ENCODE measurements at places on chromosomes 2 and 18.

DNA sequence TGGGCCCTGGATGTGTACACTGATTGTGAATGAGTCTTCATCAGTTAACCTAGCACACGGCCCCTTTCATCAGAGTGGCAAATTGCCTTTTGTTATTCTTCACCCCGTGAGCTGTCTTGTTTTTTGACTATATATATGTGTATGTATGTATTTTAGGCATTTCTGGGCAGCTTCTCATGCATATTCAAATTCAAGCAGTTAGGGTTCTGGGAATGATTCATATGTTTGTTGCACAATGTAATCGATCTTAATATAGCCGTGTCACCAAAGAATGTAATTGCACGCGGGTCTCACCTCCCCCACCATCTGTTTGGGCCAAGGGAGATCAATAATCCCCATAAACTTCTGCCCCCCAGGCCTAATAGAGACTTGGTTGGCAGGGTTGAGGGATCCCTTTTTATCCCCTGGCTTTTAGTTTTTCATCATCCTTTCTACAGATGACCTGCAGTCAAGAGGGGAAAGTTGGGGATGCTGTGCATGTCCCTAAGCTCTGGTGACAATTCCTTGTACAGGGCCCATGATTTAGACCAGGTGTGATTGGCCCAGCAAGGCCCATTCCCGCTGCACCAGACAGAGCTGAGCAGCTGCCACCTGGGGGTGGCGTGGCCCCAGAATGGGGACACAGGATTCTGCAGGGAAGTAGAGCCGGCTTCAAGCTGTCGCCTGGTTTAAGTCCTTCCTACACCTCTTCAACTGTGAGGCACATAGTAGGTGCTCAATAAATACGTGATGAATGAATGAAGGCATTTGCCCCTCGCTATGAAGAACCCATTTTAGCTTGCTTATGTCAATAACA lies 19.2 kb downstream of the KCNF1 start:
- no peak for DNase-seq

GRCh38 chr2:211822686-211823335 lies 715.8 kb downstream of the ERBB4 start:
- no peak for DNase-seq

DNA sequence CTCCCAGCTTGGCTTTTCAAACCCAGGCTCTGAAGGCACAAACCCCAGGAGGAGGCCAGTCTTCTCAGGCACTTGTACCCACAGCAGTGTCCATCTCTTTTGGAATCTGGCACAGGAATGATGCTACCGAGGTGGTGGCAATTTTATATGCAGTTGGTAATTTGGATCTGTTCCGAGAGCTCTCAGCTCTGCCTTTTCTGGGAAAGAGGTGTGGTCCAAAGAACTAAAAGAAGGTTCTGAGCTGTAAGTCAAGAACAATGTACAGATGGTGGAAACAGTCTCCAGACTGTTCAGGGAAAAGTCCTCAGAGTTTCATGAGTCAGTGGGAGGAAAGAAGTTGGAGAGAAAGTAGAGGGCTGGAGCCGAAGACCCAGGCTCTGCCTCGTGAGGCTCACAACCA lies 353.4 kb downstream of the TGIF1 start:
- DNase-seq, result no peak

DNA sequence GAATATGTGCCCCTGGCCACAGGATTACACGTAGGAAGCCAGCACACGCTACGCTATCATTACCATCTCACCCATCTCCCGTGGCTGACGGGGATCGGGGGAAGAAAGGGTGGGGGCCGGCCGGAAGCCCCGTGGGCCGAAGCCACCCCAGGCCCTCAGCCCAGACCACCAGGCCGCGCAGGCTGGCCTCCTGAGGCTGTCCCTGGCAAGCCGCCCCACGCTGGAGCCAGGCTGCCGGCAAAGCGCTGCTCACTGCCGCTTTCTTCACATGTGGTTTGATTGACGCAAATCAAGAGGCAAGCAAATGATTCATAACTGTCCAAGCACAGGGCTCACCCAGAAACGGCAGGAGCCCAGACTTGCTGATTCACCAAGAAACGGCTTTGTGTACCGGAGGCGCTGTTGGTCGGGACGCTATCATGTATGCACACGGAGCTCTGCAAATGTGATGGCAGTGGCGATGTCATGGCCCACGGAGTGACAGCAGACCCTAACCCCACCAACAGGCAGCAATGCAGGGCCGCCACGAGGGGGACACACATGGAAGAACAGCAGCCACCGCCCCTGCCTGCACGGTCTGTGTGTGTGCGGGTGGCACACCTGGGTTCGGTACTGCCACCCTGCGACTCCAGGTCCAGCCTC lies 125.7 kb downstream of the HDAC4 start:
- DNase-seq, result peak; percentile 78

DNA sequence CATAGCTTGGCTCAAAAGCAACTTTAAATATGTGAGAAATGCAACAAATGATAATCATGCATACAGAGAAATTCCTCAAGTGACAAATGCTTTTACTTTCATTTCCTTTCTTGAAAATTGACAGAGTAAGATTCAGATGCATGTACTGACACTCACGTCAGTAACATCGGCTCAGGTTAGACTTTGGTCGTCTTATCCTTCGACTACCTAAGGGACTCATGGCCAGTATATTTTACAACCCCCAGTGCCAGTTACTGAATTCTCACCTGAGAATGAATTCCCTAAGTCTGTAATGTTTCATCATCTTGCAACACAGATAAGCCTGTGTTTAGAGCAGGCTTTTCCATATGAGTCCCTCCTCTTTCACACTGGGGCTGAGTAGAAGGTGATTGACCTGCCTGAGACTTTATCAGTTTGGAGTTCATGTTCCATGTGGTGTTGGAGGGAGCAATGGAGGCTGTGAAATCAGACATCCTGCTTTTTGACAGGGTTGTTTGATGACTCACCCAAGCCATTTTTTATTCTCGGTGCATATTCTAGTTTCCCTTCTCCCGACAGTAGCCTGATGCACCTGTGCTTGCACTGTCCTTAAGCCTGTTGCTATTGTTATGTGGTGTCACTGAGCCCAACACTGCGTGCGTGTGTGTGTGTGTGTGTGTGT lies 30.5 kb upstream of the ATP8B1 start:
- DNase-seq, result no peak

- no peak for DNase-seq
Measured at GRCh38 chr2:26162963-26163362, 9.9 kb upstream of the GAREM2 start.

DNA sequence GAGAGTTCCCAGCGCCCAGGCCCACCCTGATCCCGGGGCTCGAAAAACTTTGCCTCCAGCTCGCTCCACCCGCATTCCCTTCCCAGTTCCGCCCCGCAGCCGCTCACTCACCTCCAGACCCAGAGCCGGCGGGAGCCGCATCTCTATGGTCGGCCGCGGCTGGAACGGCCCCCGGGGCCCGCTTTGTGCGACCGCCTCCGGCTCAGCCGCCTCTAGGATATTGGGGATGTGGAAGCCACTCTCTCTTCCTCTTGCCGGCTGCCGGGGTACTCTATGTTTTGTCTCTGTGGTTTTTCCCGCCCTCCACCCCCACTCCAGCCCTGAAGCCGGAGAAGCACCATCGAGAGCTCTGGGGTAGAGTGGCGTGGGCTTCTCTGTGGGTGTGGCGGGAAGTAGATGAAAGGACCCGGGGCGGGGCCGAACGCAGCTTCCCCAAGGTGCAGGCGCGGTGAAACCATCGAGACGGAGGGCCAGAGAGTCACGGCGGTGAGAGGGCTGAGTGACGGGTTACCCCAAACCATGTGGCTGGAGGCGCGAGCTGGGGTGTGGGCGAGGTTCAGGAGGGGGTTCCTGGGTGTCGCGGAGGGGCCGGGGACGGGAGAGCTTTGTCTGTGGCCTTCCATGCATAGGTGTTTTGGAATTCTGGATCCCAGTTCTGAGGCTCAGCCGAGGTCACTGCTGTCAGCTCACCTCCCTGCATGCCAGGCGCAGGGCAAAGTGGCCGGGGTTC lies at the start of the genes BCS1L and ZNF142:
Gene BCS1L (plus strand): TSS at position 426 of the 730 bp plus-strand sequence. CDS start 1,305 bp downstream, outside the sequence.
Gene ZNF142 (minus strand): TSS at position 366 of the 730 bp plus-strand sequence. CDS start 3,194 bp downstream, outside the sequence.
- DNase-seq, result peak; percentile 93

DNA sequence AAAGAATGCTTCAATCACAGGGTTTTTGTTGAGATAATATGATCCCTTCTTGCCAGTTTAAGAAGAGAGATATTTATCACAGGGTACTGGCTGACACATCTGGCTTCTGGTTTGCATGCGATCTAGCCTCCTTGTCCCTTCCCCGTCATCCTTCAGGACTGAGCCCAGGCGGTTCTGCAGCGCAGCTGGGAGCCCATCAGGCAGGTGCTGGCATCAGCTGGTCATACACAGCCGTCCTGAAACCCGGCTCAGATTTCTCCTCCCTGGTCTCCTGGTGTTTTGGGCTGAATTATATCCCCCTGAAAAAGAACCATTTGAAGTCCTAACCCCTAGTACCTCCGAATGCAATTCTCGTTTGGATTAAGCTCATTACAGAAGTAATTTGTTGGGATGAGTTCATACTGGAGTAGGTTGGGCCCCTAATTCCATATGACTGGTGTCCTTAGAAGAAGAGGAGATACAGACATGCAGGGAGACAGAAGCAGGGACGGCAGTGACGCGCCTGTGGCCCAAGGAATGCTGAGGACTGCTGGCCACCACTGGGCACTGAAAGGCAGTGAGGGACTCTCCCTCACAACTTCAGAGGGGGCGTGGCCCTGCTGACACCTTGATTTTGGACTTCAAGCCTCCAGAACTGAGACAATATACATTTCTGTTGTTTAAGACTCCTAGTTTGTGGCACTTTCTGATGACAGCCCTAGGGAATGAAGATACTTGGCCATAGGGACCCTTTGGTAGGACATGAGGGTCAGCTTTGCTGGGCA lies 83.9 kb upstream of the ODC1 start:
- DNase-seq, result no peak

DNA sequence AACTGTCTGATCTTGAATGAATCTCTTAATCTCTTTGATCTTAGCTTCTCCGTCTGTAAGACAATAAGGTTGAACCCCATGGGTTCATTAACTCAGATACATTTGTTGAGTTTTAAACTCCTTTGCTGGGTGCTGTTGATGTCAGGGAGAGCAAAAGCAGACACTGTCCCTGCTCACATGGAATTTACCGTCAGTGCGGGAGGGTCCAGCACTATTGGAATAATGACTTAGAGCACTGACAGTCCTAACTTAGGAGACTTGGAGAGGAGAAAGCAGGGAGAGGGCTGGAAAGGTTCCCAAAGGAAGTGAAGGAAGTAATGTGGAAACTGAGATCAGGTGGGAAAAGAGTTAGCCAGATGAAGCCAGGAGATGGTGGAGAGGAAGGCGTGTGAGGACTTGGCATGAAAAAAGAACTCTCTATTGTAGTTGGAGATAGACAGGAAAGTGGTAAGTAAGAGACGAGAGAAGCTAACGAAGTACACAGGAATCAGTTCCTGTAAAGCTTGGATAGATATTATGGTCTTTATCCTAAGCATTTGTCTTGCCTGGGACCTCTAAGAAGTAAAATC lies 141.4 kb upstream of the SERTAD2 start:
- no peak for DNase-seq

- no peak for DNase-seq
Measured at GRCh38 chr2:16212321-16212720, 272.0 kb downstream of the MYCN start.

- no peak for DNase-seq
Measured at GRCh38 chr18:63336366-63337099, 17.0 kb upstream of the BCL2 start.

GRCh38 chr2:148599109-148599991 lies 45.2 kb upstream of the EPC2 start:
- no peak for DNase-seq

DNA sequence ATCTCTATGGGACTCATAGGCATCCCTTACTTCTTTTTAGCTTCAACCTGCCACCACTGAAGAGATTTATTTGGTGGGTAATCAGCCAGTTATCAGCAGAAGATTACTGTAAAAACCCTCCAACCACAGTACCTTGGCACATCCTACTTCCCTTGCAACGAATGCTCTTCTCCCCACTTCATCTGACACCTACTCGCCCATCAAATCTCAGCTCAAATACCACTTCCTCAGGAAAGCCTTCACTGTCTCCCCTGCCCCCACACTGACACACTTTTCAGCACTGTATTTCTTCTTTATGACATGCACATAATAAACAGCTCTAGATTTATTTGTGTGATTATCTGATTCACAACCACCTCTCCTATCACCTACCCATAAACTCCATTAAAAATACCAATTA lies 3.1 kb downstream of the KDSR start:
- no peak for DNase-seq

DNA sequence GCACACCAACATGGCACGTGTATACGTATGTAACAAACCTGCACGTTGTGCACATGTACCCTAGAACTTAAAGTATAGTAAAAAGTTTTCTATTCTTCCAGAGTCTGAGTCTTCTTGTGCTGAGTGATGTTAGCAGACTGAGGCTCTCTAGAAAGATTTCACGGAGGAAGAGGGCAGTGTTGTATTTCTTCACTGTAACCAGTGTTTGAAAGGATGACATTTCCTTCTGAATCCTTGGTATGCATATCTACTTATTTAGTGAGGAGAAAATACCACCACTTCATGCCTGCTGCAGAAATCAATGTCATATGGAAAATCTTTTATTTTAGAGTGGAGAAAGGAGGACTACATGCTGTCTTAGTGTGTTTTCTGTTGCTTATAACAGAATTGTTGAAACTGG lies 357.1 kb downstream of the CCDC85A start:
- no peak for DNase-seq

GRCh38 chr2:41949091-41949882 lies 98.5 kb upstream of the PKDCC start:
- no peak for DNase-seq

DNA sequence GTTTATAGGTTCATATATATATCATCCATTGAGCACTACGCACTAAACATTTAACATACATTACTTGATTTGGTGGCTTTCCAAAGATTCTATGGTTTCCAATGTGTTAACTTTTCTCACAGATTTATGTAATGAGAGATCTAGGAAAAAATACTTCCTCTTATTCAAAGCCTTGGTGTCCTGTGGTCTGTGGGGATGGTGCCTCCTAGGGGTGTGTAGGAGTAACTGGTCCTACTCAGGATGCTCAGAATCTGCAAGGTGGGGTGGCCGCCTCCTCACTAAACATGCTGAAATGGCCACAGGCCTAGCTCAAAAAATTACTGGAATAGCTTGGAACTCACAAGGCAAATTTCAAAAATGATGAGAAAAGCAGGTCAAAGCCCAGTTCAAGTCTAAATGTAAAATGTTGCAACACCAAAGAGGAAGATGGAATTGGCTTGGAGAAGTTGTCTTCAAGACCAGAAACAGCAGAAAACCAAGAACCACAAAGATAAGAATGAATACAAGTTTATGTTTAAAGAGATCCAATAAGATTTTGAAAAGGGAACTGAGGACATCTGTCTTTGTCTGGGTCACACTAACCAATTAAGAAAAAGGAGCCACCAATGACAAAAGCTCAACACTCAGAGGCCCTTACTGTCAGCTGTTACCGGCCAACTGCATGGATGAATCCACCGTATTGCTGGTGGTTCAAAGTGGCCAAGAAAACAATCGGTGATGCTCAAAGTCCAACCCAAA lies 11.5 kb downstream of the GPR55 start:
- no peak for DNase-seq

DNA sequence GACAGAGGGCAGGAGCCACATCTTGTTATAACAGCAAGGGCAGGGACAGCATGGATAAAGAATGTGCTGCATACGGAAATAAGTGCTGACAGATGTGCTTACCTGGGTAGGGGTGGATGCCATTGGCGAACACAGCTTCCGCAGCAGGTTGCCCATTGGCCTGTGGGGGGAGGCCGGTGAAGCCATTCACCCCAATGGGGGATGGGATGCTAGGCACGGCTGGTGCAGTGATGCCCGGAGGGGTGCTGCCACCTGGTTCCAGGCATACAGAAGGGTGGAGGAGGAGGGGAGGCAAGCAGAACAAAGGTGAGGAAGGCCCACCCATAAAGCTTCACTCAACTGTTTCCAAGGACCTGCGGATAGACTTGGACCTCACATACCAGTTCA lies 294.9 kb downstream of the CELF4 start:
- no peak for DNase-seq

- no peak for DNase-seq
Measured at GRCh38 chr2:147646818-147647468, 197.9 kb upstream of the ACVR2A start.
